RWPE2 (cell line): ENCODE measurements at places on chromosomes 1 and 21.

GRCh38 chr1:110155878-110156522 is 5.7 kb downstream of the SLC6A17 start:
- peaks cover 10% of the 10 kb centered on the region for H3K27me3 ChIP-seq
- DNase-seq = peak; percentile 53
- no peak overlapping the region for H3K4me3 ChIP-seq
- no peaks in the 10 kb centered on the region for H3K4me1 ChIP-seq
- no peaks in the 10 kb centered on the region for H3K36me3 ChIP-seq
- no peak overlapping the region for H3K27ac ChIP-seq

- no peak overlapping the region for H3K27ac ChIP-seq
- H3K27me3 ChIP-seq = peaks cover 7% of the 10 kb centered on the region
- H3K4me1 ChIP-seq = peaks cover 2% of the 10 kb centered on the region
These were observed 8.0 kb upstream of the MAN1C1 start for GRCh38 chr1:25608488-25609178.

DNA sequence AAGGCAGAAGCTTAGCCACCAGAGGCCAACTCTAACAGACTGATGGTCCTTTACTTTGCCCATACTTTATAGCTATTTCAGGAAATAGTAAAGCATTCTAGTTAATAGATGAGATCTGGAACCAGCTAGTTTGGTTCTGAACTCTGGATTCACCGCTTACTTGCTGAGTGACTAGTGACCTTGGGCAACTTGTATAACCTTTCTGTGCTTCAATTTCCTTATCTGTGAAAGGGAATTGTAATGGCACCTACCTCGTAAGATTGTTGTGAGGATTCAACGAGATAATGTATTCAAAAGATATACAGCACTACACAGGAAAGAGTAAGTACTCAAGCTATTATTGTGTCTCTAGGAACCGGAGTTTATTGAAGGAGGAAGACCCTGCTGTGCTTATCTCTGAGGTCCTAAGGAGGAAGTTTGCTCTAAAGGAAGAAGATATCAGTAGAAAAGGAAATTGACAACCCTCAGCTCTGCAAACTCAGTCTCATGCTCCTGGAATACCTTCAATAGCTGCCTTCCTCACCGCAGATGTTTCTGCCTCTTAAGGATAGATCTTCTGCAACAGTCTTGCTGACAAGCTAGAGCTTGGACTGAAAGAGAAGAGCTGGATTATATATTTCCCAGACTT is 11.9 kb downstream of the MTFR1L start:
- H3K36me3 ChIP-seq = peaks cover 100% of the 10 kb centered on the region
- no peaks in the 10 kb centered on the region for H3K4me1 ChIP-seq
- H3K27ac ChIP-seq = no peak overlapping the region

DNA sequence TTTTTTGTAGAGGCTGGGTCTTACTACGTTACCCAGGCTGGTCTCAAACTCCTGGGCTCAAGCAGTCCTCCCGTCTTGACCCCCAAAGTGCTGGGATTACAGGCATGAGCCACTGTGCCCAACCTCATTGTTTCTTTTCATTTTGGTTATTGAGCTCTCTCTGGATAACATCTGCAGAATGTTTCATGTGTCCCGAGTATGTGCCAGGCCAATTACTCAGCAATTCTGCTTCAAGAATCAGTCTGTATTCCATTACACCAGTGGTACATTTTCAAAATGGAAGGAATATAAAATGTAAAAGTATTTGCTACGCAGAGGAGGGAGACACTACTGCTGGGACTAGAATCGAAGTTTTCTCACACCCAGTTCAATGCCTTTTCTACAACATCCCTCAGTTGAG is 1.7 kb upstream of the ELOA start:
- no peaks in the 10 kb centered on the region for H3K27me3 ChIP-seq
- no peak overlapping the region for H3K4me3 ChIP-seq
- DNase-seq = no peak
- peaks cover 16% of the 10 kb centered on the region for H3K4me1 ChIP-seq
- peak overlapping the region; percentile 58 for H3K27ac ChIP-seq

GRCh38 chr1:32813941-32814739 is 3.0 kb downstream of the YARS1 start:
- no peak overlapping the region for H3K27ac ChIP-seq
- no peak for DNase-seq
- peaks cover 78% of the 10 kb centered on the region for H3K36me3 ChIP-seq
- H3K27me3 ChIP-seq = no peaks in the 10 kb centered on the region
- peaks cover 12% of the 10 kb centered on the region for H3K4me1 ChIP-seq

- peak within 1 kb of the TSS; percentile 74 for H3K27ac ChIP-seq
- H3K4me1 ChIP-seq = no peaks in the 10 kb centered on the region
- H3K27me3 ChIP-seq = no peaks in the 10 kb centered on the region
- H3K4me3 ChIP-seq = peak within 1 kb of the TSS; percentile 44
- peak; percentile 90 for DNase-seq
These were observed at the start of gene CDA for GRCh38 chr1:20588634-20589225. Gene CDA (plus strand): TSS chr1:20589097. CDS start chr1:20589130, 33 bp downstream.

DNA sequence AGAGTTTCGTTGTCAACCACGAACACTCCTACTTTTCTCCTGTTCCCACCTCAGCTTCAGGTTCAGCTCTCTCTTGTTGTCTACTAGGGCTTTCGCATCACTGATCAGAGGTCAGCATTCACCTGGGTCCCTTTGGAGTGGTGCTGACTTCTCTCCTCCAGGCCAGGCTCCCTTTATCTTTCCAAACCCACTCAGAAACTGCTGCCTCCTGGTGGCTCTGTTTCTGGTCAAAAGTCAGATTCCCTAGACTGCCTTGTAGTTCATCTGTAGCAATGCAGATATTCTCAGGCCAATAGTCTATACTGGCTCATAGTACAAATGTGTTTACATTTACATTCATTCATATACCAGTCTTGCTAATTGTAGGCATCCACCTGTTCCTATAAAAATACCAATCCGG is 6.4 kb upstream of the ERI3 start:
- H3K27me3 ChIP-seq = no peaks in the 10 kb centered on the region
- no peaks in the 10 kb centered on the region for H3K4me1 ChIP-seq
- no peaks in the 10 kb centered on the region for H3K36me3 ChIP-seq
- H3K27ac ChIP-seq = no peak overlapping the region
- no peak for DNase-seq

DNA sequence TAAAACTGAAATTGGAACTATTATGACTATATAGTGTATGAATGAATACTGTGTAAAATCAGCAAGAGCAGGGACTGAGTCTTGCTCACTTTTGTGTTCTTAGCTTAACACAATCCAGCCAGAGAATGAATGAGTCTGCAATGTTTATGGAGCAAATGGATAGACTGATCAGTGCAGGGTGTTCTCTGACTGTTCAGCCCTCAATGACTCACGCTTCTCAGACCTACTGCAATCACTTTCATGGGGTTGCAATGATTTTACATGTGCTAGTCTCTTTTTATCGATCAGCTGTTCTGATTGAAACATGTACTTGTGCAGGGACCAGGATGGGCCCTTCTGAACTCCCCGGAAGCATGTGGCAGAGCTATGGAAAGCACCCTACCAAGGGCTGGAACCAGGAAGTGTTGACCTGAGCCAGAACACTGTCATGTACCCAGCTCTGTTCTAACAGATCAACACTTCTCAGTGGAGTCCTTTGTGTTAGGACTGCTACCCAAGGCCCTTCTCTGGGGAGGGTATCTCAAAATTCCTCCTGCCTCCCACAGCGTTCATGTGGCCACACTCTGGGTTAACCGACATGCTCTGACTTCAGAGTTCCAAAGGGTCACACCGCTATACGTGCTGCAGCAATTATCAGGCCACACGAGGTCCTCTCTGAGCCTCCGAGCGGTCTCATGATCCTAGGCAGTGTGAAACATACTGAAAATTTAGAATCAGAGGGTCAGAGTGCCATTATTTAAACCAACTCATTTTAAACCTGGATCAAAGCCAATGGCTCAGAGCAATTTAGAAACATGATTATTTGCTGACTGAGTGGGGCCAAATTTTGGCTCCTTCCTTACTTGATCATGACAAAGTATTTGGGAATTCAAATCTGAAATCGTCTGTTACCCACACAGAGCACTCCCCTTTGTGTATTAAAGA is 35.2 kb downstream of the GRIK1 start:
- no peaks in the 10 kb centered on the region for H3K36me3 ChIP-seq
- H3K4me1 ChIP-seq = no peaks in the 10 kb centered on the region
- H3K27me3 ChIP-seq = no peaks in the 10 kb centered on the region
- no peak for DNase-seq

- no peak for DNase-seq
- H3K4me1 ChIP-seq = peaks cover 25% of the 10 kb centered on the region
- no peak overlapping the region for H3K27ac ChIP-seq
- no peaks in the 10 kb centered on the region for H3K36me3 ChIP-seq
- H3K27me3 ChIP-seq = no peaks in the 10 kb centered on the region
- no peak overlapping the region for H3K4me3 ChIP-seq
These were observed 70.6 kb upstream of the KCNJ6 start for GRCh38 chr21:37986751-37987399.

GRCh38 chr1:198550941-198551524 is 10.6 kb upstream of the ATP6V1G3 start:
- H3K4me1 ChIP-seq = no peaks in the 10 kb centered on the region
- DNase-seq = no peak
- no peaks in the 10 kb centered on the region for H3K36me3 ChIP-seq
- no peaks in the 10 kb centered on the region for H3K27me3 ChIP-seq
- H3K4me3 ChIP-seq = no peak overlapping the region

DNA sequence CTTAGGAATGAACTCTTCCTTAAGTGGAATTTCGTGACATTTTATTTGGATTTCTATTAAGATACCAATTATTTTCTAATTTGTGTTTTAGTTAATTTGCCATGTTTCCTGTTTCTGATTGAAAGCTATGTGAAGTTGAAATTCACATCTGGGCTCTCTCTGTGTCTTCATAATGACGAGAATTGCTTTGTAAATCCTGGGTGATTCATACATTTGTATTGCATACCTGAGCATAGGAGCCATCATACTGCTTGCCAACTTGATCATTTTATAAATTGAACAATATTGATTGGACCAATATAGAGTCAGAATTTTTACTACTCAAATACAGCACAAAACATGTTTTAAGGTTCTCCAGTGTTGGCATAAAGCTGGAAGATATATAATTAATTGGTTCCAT is 817.9 kb downstream of the BRINP3 start:
- H3K27ac ChIP-seq = peak overlapping the region; percentile 92
- no peaks in the 10 kb centered on the region for H3K36me3 ChIP-seq
- H3K4me1 ChIP-seq = peaks cover 46% of the 10 kb centered on the region
- no peak overlapping the region for H3K4me3 ChIP-seq
- H3K27me3 ChIP-seq = no peaks in the 10 kb centered on the region

DNA sequence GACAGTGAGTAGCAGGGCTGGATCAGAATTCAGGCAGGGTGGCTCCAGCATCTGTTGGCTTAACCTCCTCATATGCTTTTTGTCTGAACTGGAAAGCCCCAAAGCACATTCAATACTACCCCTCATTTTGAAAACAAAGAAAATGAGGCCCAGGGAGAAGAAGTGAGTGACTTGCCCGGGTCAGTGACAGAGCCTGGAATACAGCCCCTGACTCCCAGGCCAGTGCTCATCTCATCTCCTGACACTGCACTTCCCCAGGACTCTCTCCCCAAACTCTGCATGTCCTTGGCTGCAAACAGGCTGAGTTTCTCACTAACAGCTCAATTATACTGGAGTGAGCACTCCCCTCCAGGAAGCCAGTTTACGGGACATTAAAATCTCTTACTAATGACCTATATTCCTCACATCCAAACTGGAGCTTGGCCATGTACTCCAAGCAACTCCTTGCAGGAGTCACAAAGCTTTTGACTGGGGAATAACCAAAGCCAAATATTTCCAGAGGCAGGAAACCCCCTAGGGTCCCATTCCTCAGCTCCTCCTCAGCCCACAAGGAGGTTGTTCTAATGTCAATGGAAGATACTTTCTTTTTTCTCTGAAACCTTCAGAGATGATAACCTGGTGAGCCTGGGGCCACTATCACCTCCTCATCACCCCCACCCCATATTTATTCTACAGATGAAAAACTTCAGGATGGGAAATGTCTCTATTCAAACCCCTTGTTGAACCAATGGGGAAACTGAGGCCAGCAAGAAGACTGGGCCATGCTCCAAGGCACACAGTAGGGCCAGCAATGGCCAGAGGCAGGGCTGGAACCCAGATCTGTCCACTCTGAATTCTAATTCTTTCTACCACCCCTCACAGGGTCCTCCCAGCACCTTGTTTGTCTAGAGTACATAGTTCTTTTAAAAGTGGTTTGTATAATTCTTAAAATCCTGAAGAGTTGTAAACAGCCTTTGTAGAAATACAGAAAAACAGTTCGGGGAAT is 127.0 kb downstream of the PLPP3 start:
- H3K4me3 ChIP-seq = no peak overlapping the region
- DNase-seq = no peak
- H3K36me3 ChIP-seq = no peaks in the 10 kb centered on the region
- H3K27me3 ChIP-seq = no peaks in the 10 kb centered on the region

GRCh38 chr21:42063191-42063570 is 7.9 kb upstream of the UMODL1 start:
- H3K27ac ChIP-seq = no peak overlapping the region
- H3K4me1 ChIP-seq = peaks cover 14% of the 10 kb centered on the region
- no peaks in the 10 kb centered on the region for H3K36me3 ChIP-seq
- peak; percentile 38 for DNase-seq
- H3K27me3 ChIP-seq = no peaks in the 10 kb centered on the region
- H3K4me3 ChIP-seq = no peak overlapping the region

GRCh38 chr1:99619583-99619982 is 26.3 kb upstream of the PALMD start:
- H3K36me3 ChIP-seq = no peaks in the 10 kb centered on the region
- DNase-seq = no peak
- no peak overlapping the region for H3K4me3 ChIP-seq
- H3K27ac ChIP-seq = no peak overlapping the region
- no peaks in the 10 kb centered on the region for H3K27me3 ChIP-seq

GRCh38 chr1:237098541-237098940 is 56.6 kb downstream of the RYR2 start:
- no peak overlapping the region for H3K4me3 ChIP-seq
- no peaks in the 10 kb centered on the region for H3K27me3 ChIP-seq
- H3K4me1 ChIP-seq = no peaks in the 10 kb centered on the region
- H3K27ac ChIP-seq = no peak overlapping the region
- DNase-seq = no peak

DNA sequence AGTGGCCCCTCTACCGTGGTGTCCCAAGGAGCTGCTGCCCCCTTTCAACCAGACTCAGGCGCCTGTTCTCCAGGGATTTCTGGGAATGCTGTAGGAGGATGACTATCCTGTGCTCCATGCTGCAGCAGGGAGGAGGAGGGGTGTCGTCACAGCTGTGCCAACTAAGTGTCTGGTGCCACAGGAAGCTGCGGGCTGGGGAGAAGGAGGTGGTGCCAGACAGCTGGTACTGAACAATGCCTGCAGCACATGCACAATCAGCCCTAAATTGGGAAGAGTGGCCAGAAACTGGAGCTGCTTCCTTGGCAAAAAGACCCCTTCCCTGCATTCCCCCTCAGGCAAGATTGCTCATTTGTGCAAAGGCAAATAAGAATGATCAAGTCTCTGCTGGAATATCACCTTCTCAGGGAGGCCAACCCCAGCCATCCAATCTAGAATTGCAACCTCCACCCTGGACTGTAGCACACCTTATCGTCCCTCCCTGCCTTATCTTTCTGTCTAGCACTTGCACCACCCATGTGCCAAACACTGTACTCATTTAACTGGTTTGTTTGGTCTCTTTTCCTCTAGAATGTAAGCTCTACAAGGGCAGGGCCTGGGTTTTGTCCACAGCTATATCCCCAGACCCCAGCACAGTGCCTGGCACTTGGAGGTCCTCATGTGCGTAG is 33.3 kb downstream of the LAMB3 start:
- H3K36me3 ChIP-seq = peaks cover 93% of the 10 kb centered on the region
- DNase-seq = no peak
- no peaks in the 10 kb centered on the region for H3K4me1 ChIP-seq
- no peaks in the 10 kb centered on the region for H3K27me3 ChIP-seq
- no peak overlapping the region for H3K4me3 ChIP-seq

GRCh38 chr1:86825319-86825718 is 88.6 kb downstream of the SELENOF start:
- no peaks in the 10 kb centered on the region for H3K27me3 ChIP-seq
- no peak for DNase-seq
- H3K36me3 ChIP-seq = no peaks in the 10 kb centered on the region
- no peak overlapping the region for H3K4me3 ChIP-seq
- no peaks in the 10 kb centered on the region for H3K4me1 ChIP-seq
- no peak overlapping the region for H3K27ac ChIP-seq
